ENCODE measurements at places on chromosomes 2 and 18. TPM values are rescaled to one million over a fixed set of nuclear protein-coding genes. Genes with fewer than 3 reads are reported as not detected.

Gene ASB18
- 0.03 TPM for total RNA-seq

Gene IL1F10
- total RNA-seq: not detected

Gene PDK1
- total RNA-seq: 3.5 TPM

Gene RPRM
- not detected for total RNA-seq

Gene MYO3B
- not detected for total RNA-seq

Gene MPPE1
- 18.3 TPM for total RNA-seq
